ENCODE measurements at places on chromosomes 7 and 10.

DNA sequence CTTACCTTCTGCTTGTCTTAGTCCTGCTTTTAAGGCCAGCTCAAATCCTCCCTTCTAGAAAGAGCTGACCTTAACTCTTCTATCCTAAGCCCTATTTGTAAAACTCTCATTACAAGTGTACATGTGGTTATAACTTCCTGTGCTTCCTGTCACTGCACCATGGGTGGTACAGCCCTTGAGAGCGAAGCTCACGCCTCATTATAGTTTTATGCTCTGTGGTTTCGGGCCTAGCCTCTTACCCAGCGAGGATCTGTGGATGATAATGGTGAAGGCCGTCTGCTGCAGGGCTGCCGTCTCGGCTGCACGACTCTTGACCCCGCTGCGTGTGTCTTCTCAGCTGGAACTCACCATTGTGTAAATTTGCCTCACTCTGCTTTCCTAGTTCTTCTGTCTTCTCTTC is 74.6 kb downstream of the CUL1 start:
- no peak for DNase-seq

- no peak for DNase-seq
Observed at GRCh38 chr7:11127988-11128387, 154.3 kb downstream of the PHF14 start.

GRCh38 chr10:29725133-29725720 is 90.5 kb upstream of the SVIL start:
- DNase-seq = no peak

DNA sequence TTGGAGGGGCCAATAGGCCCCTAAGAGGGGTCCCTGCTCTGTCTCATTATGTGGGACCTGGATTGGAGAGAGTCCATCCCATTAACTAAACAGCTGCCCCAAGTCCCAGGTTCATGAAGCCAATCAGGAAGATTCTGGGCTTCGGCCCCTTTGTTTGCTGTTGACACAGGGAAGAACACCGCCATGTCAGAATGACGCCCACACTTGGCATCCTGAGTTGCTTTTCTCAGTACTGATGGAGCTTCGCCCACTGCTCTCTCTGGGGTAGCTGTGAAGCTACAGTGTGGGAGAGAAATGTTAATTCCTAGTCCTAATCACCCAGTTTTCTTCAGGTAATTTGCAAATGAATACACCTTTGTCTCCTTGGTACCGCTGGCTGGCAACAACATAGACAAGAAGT is 264.7 kb downstream of the GLRX3 start:
- DNase-seq = no peak

DNA sequence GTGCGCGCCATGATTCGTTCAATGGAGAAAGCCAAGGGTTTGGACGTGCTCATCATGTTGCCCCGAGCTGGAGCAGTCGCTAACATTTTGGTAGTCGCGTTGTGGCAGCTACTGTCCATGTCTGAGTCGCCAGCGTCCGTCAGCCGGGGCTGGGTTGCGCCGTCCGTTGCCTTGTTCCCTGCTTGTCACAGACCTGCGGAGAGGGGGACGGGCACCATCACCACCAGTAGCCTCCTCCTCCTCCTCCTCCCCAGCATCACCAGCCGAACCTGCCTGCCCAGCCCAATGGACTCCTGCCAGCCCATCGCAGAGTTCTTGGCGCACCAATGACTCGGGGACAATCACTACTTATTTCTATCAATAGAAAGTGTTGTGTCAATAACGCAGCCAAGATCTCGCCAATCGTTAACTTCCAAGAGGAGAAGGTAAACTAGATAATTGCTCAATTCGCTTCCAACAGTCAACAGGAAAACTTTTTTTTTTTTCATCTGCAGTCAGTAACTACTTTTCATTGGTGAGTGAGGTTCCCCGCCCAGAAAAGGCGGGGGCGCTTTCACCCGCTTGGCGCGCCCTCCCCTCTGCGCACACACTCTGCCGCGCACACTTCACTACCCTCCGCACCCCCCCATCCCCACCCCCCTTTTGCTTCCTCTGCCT is at the start of gene FEZF1:
Gene FEZF1 (minus strand): TSS at position 432 of the 657 bp plus-strand sequence. CDS start 313 bp downstream, at position 119.
- DNase-seq = no peak

- no peak for DNase-seq
Observed at GRCh38 chr7:80485721-80486120, 26.1 kb downstream of the GNAT3 start.

DNA sequence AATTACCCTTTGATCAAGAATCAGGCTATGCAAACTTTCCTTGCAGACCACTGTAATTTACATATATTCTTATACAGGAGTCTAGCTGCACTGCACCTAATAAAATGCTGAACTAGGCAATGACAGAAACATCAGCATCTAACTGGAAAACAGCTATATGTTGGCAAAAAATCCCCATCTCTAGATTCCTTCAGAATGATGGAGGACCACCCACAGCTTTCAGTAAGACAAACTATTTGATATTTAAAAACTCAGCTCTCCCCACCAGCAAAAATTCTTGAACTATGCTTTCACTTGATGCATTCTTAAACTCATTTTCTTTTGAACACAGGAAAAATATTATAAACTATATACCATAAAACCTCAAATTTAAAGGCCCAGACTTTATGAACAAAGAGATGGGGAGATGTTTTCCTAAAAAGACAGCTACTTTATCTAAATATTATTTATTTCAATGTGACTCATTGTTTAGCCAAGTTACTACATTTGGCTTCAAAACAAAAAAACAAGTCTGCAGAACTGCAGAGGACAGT is 77.4 kb downstream of the SEMA3C start:
- no peak for DNase-seq

DNA sequence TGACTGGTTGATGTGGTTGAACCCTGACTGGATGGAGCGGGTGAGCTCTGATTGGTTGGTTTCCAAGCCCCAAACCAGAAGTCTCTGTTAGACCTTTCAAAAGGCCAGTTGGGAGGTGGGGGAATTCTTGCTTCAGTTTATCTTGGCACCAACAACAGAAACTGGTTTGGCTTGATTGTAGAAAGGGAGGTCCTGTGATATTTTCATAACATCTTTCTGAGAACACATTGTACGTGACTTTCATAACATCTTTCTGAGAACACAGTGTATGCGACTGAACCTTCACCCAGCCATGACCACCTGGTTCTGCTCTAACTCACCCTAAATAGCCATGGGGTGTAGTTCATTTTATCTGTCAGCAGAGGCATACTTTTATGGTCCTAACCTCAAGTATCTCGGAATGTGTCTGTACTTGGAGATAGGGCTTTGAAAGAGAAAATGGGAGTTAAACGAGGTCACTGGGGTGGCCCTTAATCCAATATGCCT is 88.3 kb downstream of the GALNT17 start:
- no peak for DNase-seq

- no peak for DNase-seq
Observed at GRCh38 chr10:33838731-33839130, 504.3 kb upstream of the NRP1 start.

- DNase-seq = no peak
Observed at GRCh38 chr7:154916381-154916780, 86.5 kb downstream of the PAXIP1 start.

DNA sequence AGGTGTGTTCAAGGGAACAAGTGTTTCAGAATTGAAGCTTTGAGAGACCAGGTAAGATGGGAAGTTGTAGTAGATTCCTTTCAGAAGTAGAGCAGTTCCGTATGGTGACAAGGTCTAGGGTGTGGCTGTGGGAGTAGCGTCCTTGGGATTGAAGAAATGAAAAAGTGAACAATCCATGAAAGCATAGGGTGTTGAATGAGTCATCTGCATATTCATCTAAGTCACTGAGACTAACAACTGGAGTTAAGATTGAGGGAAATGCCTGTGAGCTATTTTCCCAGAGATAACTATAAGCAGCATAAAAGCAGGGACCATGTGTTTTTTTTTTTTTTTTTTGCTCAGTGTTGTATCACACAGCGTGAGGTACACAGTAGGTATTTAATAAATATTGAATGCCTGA is 134.8 kb downstream of the PHTF2 start:
- no peak for DNase-seq

- no peak for DNase-seq
Observed at GRCh38 chr10:47137311-47137851, 162.6 kb upstream of the GDF10 start.

DNA sequence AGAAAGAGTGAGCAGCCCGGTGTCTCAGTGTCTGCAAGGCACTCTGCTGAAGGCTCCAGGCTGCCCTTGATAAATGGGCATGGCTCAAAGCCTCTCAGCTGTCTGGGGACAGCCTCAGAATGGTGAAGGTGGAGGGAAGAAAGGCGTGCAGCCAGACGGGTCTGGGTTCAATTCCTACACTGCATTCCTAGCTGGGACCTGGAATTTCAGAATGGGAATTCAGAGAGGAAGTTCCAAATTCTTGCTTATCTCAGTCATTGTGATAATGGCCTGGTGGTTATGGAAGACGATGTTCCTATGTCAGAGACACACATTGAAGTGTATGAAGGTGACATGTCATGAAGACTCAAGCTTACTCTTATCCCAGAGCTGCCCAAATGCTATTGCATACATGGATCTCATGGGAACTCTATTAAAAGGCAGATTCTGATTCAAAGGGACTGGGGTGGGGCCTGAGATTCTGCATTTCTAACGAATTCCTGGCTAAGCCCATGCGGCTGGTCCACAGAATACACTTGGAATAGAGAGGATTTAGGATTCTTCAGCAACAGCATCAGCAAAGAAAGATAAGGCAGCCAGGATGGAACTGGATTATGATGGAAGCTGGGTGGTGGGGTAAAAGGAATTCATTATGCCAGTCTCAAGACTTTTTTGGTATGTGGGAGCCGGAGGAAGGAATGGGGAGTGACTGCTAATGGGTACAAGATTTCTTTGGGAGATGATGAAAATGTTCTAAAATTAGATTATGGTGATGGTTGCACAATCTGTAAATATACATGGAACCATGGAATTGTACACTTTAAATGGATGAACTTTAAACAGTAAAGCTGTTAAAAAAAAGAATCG is 82.6 kb upstream of the ZMIZ1 start:
- no peak for DNase-seq

DNA sequence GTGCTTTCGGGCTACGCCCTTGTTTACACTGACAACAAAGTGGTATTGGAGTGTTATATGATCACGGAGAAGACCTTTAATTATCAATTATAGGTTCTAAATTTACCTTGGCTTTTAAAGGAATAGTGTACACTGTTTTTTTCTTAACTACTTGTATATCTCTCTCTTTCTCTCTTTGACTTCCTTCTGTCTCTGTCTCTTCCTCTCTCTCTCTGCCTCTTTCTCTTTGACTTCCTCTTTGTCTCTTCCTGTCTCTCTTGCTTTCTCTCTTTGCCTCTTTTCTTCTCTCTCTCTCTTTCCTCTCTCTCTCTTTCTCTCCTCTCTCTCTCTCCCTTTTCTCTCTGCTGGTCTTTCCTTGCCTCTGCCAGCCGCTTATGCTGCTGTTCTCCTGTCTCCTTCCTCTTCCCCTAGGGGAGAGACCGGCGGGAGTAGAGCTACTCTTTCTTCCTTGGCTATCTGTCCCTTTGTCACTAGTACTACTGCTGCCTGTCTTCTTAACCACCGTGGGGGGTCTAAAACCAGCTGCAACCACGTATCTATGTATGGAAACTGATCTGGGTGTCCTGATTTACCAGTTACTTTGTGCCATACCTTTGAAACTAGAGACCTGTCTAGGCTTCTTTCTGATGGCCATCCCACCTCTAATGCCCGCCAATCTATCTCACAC is 36.9 kb upstream of the GSDME start:
- DNase-seq = no peak

GRCh38 chr10:95998255-95998784 is 45.1 kb upstream of the CCNJ start:
- no peak for DNase-seq

DNA sequence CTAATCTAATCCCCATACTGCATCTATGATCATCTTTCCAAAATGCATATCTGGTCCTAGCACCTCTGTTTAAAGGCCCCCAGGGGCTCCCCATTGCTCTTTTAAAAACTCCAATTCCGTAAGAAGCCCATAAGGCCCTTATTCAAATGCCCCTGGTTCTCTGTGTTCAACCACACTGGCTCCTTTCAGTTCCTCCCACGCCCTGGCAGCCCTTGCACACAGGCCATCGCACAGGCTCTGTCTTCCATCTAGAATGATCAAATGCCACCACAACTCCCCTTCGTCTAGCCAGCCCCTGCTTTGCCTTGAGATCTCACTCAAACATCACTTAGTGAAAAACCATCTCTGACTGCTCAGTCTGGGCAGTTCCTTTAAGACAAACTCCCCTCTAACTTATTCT is 112.9 kb upstream of the LYZL2 start:
- no peak for DNase-seq

DNA sequence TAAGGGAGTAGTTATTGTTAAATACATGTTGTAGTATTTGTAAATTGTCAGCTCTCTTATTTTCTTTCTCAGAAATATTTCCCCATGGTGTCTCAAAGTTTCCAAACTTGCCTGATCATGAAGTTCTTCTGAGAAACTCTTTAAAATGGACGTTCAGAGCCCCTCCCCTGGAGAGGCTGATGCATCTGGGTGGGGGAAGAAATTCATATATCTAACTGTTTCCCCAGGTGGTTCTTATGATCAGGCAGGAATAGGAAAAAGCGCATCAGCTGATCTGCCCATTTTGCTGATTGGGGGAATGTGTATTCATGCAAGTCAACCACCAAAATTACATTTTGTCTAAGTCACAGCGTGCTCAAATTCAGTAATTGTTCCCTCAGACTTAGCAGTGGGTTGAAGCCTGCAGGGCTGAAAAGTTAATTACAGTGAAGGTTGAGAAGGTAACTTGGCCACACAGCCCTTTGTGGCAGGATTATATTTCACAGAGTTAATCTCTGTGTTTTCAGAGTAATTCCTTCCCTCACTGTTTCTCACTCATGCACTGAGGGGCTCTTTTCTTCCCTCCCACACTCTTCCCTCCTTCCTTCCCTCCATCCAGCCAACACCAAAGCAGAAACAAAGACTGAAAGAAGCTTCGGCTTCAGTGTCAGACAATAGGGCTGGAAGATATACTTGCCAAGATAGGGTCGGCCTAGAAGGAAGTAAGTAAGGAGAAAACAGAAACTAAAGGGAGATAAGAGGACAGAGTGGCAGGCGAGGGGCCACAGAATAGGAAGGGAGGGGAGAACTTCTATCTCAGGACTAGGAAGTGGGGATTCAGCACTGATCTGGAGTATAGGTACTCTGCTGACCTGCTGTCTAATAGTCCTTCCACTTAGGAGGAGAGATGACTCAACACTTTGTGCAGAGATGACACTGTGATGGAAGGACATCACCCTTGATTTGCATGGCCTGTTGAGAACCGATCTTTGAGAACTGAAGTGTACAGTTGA is 50.5 kb upstream of the STARD3NL start:
- no peak for DNase-seq
